ENCODE measurements at places on chromosomes 13 and 19.
A peak's percentile ranks its signal among the peaks of the same experiment; 100 is the strongest.

GRCh38 chr13:47661076-47661475 is 340.0 kb downstream of the SUCLA2 start:
- no peaks in the 10 kb centered on the region for H3K36me3 ChIP-seq
- no peak overlapping the region for H3K4me3 ChIP-seq
- no peak for DNase-seq
- H3K27ac ChIP-seq = no peak overlapping the region
- no peaks in the 10 kb centered on the region for H3K4me1 ChIP-seq

DNA sequence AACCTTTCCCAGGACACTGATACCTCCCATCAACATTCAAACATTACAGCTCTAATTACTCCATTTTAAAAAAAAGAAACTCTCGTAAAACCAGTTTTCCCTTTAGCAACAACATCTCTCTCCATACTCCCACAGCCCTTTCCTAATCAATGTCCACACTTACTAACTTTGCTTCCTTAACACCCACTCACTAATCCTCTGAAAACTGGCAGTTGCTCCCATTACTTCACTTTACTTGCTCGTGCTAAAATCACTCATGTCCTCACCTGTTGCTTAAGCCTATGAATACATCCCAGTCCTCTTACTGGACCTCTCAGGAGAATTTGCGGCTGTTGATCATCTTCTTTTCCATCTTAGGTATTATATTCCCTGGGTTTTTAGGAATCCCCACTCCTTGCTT is 44.8 kb downstream of the RBM26 start:
- no peak for DNase-seq
- no peaks in the 10 kb centered on the region for H3K4me1 ChIP-seq
- H3K27ac ChIP-seq = no peak overlapping the region
- H3K27me3 ChIP-seq = no peaks in the 10 kb centered on the region

DNA sequence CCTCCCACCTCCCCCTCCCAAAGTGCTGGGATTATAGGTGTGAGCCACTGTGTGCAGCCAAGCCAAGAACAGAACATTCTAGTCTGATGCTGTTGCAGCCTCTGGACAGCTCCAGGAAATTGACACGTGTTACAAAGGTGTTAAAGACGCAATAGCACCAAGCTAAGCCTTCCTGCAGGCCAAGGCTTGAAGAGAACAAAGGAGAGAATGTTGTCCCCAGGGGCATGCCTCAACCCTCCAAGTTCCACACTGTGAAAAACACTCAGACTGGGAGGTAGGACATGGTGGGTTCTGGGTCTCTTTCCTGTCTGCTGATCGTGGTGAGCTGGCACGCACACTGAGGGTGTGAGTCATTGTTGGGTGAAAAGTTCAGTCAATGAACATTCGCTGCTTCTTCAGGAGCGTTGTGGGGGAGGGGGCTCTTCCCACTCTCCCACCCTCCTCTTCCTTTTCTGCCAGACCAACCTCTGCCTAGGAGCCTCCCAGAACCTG is 5.3 kb upstream of the PTPRS start:
- no peaks in the 10 kb centered on the region for H3K27me3 ChIP-seq
- DNase-seq = no peak
- no peaks in the 10 kb centered on the region for H3K36me3 ChIP-seq
- no peak overlapping the region for H3K4me3 ChIP-seq
- H3K27ac ChIP-seq = no peak overlapping the region

- H3K4me3 ChIP-seq = no peak overlapping the region
- DNase-seq = no peak
- H3K27ac ChIP-seq = no peak overlapping the region
- H3K36me3 ChIP-seq = no peaks in the 10 kb centered on the region
- no peaks in the 10 kb centered on the region for H3K27me3 ChIP-seq
Observed at GRCh38 chr19:5772416-5772815, 12.1 kb downstream of the PRR22 start.

DNA sequence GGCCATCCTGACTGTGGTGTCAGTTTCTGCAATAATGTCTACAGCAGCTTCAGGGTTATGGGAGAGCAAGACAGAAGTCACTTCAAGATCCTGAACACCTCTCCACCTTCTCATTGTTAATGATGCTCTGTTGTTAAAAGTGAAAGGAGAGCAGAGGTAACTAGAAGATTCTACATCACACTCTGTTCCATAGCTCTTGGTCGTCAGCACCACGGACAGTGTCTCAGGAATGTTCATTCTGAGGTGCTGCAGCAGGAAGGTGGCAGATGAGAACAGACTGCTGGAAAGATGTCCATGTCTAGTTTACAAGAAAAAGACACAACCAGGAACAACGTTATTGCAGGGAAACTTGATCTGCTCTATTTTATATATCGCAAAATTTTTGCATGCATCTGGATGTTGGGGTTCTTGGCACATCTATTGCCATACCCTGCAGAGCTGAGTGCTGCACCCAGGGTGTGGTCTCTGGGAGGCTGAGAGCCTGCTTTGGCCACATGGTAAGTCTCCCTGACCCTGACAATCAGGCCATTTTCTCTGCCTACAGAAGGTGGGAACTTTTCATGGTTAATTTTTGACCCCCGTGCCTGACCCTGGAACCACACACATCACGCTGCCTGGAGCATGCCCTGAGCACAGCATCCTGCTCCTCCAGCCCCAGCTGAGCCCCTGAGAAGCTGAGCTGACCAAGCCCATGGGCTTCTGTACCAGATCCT is 12.7 kb downstream of the CEACAM21 start:
- no peaks in the 10 kb centered on the region for H3K27me3 ChIP-seq
- no peak overlapping the region for H3K4me3 ChIP-seq
- no peak overlapping the region for H3K27ac ChIP-seq
- no peaks in the 10 kb centered on the region for H3K4me1 ChIP-seq
- no peaks in the 10 kb centered on the region for H3K36me3 ChIP-seq

DNA sequence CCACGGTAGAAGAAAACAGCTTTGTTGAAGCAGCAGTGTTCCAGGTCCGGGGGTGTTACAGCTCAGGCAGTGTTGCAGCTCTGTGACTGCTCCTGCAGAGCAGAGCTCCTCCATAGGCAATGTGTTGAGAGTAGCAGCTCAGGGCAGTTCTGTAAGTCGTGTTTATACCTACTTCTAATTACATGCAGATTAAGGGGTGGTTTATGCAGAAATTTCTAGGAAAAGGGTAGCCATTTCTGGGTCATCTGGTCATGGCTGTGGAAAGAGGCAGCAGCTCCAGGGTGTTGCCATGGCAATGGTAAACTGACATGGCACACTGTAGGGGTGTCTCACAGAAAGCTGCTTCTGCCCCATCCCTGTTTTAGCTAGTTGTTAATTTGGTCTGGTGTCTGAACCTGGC is 316.4 kb downstream of the GPC5 start:
- no peak for DNase-seq
- H3K27ac ChIP-seq = no peak overlapping the region
- H3K27me3 ChIP-seq = no peaks in the 10 kb centered on the region
- H3K36me3 ChIP-seq = no peaks in the 10 kb centered on the region
- peaks cover 4% of the 10 kb centered on the region for H3K4me1 ChIP-seq

- H3K36me3 ChIP-seq = no peaks in the 10 kb centered on the region
- H3K27ac ChIP-seq = no peak overlapping the region
- H3K4me3 ChIP-seq = no peak overlapping the region
- H3K4me1 ChIP-seq = no peaks in the 10 kb centered on the region
- no peaks in the 10 kb centered on the region for H3K27me3 ChIP-seq
- no peak for DNase-seq
Observed at GRCh38 chr13:43767341-43767931, 19.3 kb downstream of the ENOX1 start.

- no peak overlapping the region for H3K4me3 ChIP-seq
- H3K27ac ChIP-seq = peak overlapping the region; percentile 84
- H3K4me1 ChIP-seq = peaks cover 30% of the 10 kb centered on the region
- no peaks in the 10 kb centered on the region for H3K36me3 ChIP-seq
- no peak for DNase-seq
Observed at GRCh38 chr19:43699506-43700394, 16.1 kb upstream of the IRGC start.

DNA sequence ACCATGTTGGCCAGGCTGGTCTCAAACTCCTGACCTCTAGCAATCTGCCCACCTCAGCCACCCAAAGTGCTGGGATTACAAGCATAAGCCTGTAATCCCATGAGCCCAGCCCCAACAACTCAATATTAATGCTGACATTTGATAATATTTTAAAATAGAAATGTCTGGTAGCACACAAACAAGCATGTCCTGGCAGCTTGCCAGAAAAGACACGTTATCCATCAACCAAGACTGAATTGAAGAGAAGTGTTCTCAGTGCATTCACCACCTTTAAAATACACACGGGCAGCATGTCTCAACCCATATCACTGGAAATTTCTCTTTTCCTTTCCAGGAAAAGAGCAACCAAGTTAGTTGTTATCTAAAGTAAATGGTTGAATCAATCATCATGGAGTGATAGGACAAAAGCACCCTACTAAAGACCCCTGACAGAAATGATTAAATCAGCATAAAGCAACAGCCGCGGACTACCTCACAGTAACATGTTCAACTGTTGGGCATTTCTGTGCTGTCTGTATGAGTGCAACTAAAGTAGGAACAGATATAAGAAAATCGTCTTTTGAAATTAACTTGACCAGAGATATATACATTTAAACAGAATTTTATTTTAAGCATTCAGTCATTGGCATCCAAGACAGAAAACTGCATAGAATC is 25.0 kb downstream of the LHFPL6 start:
- H3K36me3 ChIP-seq = no peaks in the 10 kb centered on the region
- no peaks in the 10 kb centered on the region for H3K4me1 ChIP-seq
- no peak overlapping the region for H3K27ac ChIP-seq
- no peak for DNase-seq

- H3K27me3 ChIP-seq = peaks cover 67% of the 10 kb centered on the region
- no peaks in the 10 kb centered on the region for H3K4me1 ChIP-seq
- DNase-seq = no peak
- H3K27ac ChIP-seq = no peak overlapping the region
Observed at GRCh38 chr19:29524912-29525831, 622 bp upstream of the VSTM2B start.

DNA sequence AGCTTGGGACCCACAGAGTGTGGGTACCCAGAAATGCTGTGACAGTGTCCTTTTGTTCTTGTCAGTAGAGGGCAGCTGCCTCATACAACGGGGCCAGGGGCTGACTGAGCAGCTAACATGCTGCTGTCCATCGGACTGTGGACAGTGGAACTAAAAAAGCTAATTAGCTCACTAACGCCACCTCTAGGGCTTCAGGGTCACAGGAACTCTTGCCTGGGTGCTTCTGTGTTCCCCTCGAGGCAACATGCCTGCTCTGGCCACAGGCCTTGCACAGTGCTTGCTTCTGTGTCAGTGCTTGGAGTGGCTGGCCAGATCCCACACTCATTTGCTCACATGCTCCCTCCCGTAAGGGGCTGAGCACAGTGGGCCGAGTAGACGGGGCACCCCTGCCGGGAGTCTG is 377.0 kb downstream of the OLFM4 start:
- H3K4me1 ChIP-seq = no peaks in the 10 kb centered on the region
- H3K36me3 ChIP-seq = no peaks in the 10 kb centered on the region
- no peak overlapping the region for H3K27ac ChIP-seq

- no peak overlapping the region for H3K27ac ChIP-seq
- H3K27me3 ChIP-seq = no peaks in the 10 kb centered on the region
- no peak overlapping the region for H3K4me3 ChIP-seq
- no peak for DNase-seq
Observed at GRCh38 chr19:46218160-46218559, 11.4 kb upstream of the IGFL1 start.

GRCh38 chr19:29320086-29320485 is 107.1 kb upstream of the UQCRFS1 start:
- H3K36me3 ChIP-seq = no peaks in the 10 kb centered on the region
- no peak for DNase-seq
- no peak overlapping the region for H3K4me3 ChIP-seq

GRCh38 chr19:12787458-12787857 is 3.8 kb upstream of the JUNB start:
- H3K36me3 ChIP-seq = peaks cover 8% of the 10 kb centered on the region
- H3K27me3 ChIP-seq = no peaks in the 10 kb centered on the region
- H3K4me3 ChIP-seq = no peak overlapping the region
- no peak for DNase-seq
- H3K4me1 ChIP-seq = peaks cover 59% of the 10 kb centered on the region
- H3K27ac ChIP-seq = peak overlapping the region; percentile 99

GRCh38 chr13:98033277-98034247 is 80.1 kb downstream of the IPO5 start:
- no peak overlapping the region for H3K4me3 ChIP-seq
- no peaks in the 10 kb centered on the region for H3K27me3 ChIP-seq
- H3K27ac ChIP-seq = no peak overlapping the region
- no peak for DNase-seq

- H3K27me3 ChIP-seq = no peaks in the 10 kb centered on the region
- no peaks in the 10 kb centered on the region for H3K4me1 ChIP-seq
- no peak for DNase-seq
- no peak overlapping the region for H3K4me3 ChIP-seq
Observed at GRCh38 chr13:113272701-113273181, 24.3 kb upstream of the LAMP1 start.
